ENCODE measurements at places on chromosomes 3 and 15.

GRCh38 chr3:177144922-177145321, 52.4 kb downstream of the TBL1XR1 start:
- DNase-seq: no peak

- no peak for DNase-seq
Measured at GRCh38 chr3:18428991-18429745, 4.0 kb upstream of the SATB1 start.

DNA sequence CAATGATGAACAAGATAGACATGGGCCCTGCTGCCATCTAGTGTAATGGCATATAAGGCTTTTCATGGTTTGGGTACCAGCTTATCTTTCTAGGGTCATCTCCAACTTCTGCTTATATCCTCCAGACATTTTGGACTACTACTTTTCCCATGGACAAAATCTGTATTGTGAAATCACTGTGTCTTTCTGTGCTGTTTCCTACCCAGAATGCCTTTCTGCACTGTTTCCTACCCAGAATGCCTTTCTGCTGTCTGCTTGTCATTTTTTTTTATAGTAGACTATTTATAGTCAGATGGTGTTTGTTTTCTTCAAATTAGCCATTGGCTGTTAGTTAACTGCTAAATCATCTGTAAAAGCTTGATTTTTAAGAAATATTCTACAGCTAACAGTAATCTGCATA, 20.1 kb downstream of the VPS8 start:
- no peak for DNase-seq

DNA sequence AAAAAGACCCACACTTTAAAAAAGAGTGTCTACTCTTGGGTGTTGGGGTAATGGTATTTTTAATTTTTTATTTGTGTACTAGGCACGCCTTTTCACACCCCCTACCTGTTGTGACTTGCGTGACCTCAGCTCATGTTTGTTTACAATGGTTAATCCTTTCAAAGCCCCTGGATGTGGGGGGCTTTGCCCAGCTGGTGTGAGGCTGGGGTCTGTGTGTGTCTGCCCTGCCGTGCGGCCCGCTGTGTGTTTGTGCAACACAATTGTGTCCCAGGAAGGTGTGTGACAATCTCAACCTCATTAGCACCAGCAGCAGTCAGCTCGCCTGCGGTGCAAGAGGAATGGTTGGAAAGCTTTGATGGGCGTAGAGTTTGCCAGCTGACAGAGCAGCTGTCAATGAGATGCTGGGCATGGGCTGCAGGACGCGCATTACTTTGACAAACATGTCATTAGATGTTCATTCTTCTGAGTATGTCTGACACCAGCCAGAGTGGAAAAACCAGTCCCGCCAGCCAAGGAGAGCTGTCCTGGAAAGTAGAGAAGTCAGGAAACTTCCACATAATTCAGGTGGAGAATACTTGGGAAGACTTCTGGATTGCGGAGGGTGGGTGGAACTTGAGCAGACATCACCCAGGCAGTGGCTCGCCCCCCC, 9.6 kb downstream of the LRRK1 start:
- DNase-seq: peak; percentile 88

Measured in islet precursor cell (in vitro differentiated cells).